ENCODE measurements at places on chromosomes 1 and 21. TPM values are rescaled to one million over a fixed set of nuclear protein-coding genes. Genes with fewer than 3 reads are reported as not detected.

Gene FNBP1L
- total RNA-seq = 1.4 TPM

- no peak overlapping the region for H3K27ac ChIP-seq
- peaks cover 18% of the 10 kb centered on the region for H3K4me1 ChIP-seq
- no peaks in the 10 kb centered on the region for H3K36me3 ChIP-seq
Observed at GRCh38 chr1:37752213-37752582, 12.7 kb downstream of the EPHA10 start.

Gene UTS2
- total RNA-seq = not detected

GRCh38 chr21:14985306-14985705, 79.5 kb downstream of the NRIP1 start:
- H3K27me3 ChIP-seq = no peaks in the 10 kb centered on the region
- peaks cover 15% of the 10 kb centered on the region for H3K36me3 ChIP-seq
- H3K4me1 ChIP-seq = peaks cover 17% of the 10 kb centered on the region
- H3K27ac ChIP-seq = no peak overlapping the region
- no peak overlapping the region for H3K4me3 ChIP-seq

Measured in activated CD4-positive, alpha-beta T cell treated with anti-CD3 and anti-CD28 coated beads for 36 hours (primary cell).